ENCODE measurements at places on chromosomes 6 and 20. TPM values are rescaled to one million over a fixed set of nuclear protein-coding genes. Genes with fewer than 3 reads are reported as not detected.

LTA gene
- total RNA-seq: not detected

BPIFB2 gene
- not detected for total RNA-seq

DEK gene
- 149 TPM for total RNA-seq

NEDD9 gene
- 32.8 TPM for total RNA-seq

PPIL4 gene
- 27.9 TPM for total RNA-seq

CDH4 gene
- 7.5 TPM for total RNA-seq

MOXD1 gene
- total RNA-seq: 0.07 TPM

TNF gene
- total RNA-seq: not detected

DEF6 gene
- 0.25 TPM for total RNA-seq

RGS17 gene
- 1.5 TPM for total RNA-seq

CLPSL1 gene
- total RNA-seq: not detected

ZNF165 gene
- 0.33 TPM for total RNA-seq

PDYN gene
- total RNA-seq: not detected

EDN1 gene
- total RNA-seq: 496 TPM

TTI1 gene
- total RNA-seq: 16.4 TPM

OVOL2 gene
- total RNA-seq: not detected

CUL9 gene
- total RNA-seq: 25.7 TPM

HINT3 gene
- total RNA-seq: 16.5 TPM

TMEM200A gene
- not detected for total RNA-seq

MYO6 gene
- total RNA-seq: 25.2 TPM

SLC22A3 gene
- total RNA-seq: 0.13 TPM

Measured in pulmonary artery endothelial cell (primary cell).